ENCODE measurements at places on chromosomes 11 and 22. TPM values are rescaled to one million over a fixed set of nuclear protein-coding genes. Genes with fewer than 3 reads are reported as not detected.

- H3K27me3 ChIP-seq: no peaks in the 10 kb centered on the region
- DNase-seq: no peak
- H3K4me3 ChIP-seq: no peak overlapping the region
- no peaks in the 10 kb centered on the region for H3K36me3 ChIP-seq
Measured at GRCh38 chr11:95345651-95346050, 114.6 kb upstream of the SESN3 start.

DNA sequence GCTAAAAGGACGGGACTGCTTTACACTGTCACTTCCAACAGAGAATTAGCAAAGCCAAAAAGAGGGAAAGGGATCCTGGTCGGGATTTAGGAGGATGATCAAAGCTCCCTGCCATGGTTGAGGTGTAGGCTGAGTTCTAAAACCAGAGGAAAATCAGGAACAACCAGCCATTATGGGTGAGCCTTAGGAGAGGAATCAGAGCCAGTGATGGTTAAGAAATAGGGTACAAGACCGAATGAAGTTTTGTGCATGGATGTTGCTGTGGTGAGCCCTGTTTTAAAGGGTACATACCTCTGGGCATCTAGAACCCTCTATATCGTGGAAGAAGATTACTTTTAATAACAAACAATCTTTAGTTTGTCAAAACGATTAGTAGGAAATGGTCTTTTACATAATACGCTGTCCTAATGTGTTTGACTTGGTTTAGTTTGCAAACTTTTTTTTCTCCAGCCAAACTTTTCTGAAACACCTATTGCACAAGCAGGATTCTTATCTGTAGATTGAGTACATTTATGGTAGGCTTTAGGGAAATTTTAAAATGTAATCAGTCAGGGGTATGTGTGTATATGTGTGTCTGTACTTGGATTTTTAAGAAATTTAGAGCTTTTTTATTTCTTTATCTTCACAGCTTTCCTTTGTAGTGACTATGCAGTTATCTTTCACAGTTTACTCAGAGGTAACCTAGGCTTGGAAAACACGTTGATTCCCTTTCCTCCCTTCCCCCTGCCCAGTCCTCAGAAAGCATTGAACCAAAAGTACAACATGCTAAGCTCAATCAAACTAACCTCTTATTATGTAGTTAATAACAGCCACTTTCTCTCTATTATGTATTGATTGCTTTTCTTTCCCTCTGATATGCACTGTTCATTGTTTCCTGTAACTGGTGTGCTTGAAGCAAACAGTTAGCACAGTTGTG is 26.8 kb downstream of the TRIM44 start:
- H3K36me3 ChIP-seq: peaks cover 11% of the 10 kb centered on the region
- no peaks in the 10 kb centered on the region for H3K27me3 ChIP-seq
- H3K4me1 ChIP-seq: no peaks in the 10 kb centered on the region

- no peaks in the 10 kb centered on the region for H3K27me3 ChIP-seq
- no peak for DNase-seq
- no peaks in the 10 kb centered on the region for H3K36me3 ChIP-seq
- H3K27ac ChIP-seq: no peak overlapping the region
- H3K4me1 ChIP-seq: peaks cover 11% of the 10 kb centered on the region
Measured at GRCh38 chr11:130513132-130513531, 64.7 kb downstream of the ADAMTS15 start.

DNA sequence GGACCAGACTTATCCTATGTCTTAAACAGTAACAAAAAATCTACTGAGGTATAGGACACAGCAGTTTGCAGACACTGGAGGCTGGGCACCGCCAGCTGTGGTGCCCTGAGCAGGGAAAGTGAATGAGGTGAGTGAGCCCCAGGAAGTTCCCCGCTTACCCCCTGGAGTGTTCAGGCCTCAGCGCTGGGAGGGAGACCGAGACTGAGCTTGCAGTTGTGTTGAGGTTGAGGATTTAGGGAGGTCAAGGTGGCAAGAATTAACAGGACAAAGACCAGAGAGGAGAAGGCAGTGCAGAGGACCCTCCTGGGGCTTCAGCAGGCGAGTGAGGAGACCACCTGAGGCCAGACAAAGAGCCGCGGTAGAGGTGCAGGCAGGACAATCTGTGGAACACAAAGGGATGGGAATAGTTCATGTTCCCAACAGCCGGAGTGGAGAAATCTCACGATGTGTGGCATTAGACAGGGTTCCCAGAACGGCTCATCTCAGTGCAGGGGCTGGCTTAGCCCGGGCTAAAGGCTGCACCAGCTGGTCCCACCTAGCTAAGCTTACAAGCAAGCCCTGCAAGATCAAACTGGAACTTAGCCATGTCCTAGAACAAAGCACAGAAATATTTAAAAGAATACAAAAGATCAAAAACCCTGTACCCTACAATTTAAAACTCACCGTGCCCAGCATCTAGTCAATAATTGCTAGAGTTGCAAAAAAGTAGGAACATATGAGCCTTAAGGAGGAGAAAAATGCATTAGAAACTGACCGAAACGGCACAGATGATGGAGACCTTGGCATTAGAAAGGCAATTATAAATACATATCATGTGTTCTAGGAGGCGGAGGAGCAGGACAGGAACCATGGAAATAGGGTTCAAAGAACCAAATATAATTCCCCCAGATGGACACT is 47.4 kb upstream of the PITPNB start:
- H3K4me3 ChIP-seq: no peak overlapping the region
- peaks cover 3% of the 10 kb centered on the region for H3K36me3 ChIP-seq
- peaks cover 7% of the 10 kb centered on the region for H3K4me1 ChIP-seq
- no peaks in the 10 kb centered on the region for H3K27me3 ChIP-seq
- DNase-seq: no peak

- peaks cover 12% of the 10 kb centered on the region for H3K4me1 ChIP-seq
- no peaks in the 10 kb centered on the region for H3K36me3 ChIP-seq
Measured at GRCh38 chr11:12200991-12201985, 90.9 kb downstream of the MICAL2 start.

DNA sequence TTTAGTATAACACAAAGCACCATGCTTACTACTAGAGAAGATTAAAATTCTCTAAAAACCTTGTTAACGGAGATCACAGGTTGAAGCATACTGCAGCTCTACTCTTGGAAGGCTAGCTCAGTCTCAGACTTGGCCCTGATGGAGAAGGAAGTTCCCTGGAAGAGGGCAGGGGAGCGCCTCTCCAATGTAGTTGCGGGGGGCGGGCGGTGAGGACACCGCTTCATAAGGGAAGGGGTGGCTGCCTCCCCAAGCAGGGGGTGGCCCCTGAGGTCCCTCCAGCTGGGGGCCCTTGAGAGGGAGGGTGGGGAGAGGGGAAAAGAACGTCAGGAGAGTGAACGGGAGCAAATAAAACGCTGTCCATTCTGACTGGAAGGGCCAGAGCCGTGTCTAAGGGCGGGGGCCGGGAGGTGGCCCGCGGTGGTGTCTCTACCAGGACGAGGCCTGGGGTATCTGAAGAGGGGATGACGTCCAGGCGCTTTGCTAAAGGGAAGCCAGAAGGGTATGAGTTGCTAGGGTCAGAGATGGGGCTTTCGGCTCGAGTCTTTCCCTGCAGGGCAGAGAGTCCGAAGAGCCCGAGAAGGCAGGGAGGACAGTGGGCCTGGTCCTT is 553 bp upstream of the USP47 start:
- H3K4me1 ChIP-seq: peaks cover 7% of the 10 kb centered on the region
- H3K27ac ChIP-seq: peak overlapping the region; percentile 99
- peak; percentile 17 for DNase-seq
- H3K4me3 ChIP-seq: peak overlapping the region; percentile 80
- no peaks in the 10 kb centered on the region for H3K27me3 ChIP-seq
- H3K36me3 ChIP-seq: no peaks in the 10 kb centered on the region

DNA sequence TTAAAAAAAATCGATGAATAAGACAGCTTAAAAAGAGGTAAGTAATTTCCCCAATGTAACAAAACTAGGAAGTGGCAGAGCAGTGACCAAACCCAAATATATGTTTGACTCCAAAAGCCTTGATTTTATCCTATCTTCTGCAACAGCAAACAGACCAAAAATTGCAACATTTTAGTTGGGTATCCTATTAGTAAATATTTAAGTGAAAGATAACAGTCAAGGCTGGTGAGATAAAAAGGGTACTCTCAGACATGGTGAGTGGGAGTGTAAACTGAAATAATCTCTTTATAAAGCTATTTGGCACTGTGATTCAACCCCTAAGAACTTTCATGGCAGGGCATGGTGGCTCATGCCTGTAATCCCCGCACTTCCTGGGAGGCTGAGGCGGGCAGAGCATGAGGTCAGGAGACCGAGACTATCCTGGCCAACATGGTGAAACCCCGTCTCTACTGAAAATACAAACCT is 1.9 kb upstream of the RDX start:
- H3K27ac ChIP-seq: no peak overlapping the region
- no peaks in the 10 kb centered on the region for H3K27me3 ChIP-seq
- no peak for DNase-seq
- no peak overlapping the region for H3K4me3 ChIP-seq

GRCh38 chr11:19672586-19673206 is 39.9 kb upstream of the NAV2 start:
- DNase-seq: no peak
- H3K27me3 ChIP-seq: no peaks in the 10 kb centered on the region
- H3K27ac ChIP-seq: no peak overlapping the region
- no peaks in the 10 kb centered on the region for H3K36me3 ChIP-seq

DNA sequence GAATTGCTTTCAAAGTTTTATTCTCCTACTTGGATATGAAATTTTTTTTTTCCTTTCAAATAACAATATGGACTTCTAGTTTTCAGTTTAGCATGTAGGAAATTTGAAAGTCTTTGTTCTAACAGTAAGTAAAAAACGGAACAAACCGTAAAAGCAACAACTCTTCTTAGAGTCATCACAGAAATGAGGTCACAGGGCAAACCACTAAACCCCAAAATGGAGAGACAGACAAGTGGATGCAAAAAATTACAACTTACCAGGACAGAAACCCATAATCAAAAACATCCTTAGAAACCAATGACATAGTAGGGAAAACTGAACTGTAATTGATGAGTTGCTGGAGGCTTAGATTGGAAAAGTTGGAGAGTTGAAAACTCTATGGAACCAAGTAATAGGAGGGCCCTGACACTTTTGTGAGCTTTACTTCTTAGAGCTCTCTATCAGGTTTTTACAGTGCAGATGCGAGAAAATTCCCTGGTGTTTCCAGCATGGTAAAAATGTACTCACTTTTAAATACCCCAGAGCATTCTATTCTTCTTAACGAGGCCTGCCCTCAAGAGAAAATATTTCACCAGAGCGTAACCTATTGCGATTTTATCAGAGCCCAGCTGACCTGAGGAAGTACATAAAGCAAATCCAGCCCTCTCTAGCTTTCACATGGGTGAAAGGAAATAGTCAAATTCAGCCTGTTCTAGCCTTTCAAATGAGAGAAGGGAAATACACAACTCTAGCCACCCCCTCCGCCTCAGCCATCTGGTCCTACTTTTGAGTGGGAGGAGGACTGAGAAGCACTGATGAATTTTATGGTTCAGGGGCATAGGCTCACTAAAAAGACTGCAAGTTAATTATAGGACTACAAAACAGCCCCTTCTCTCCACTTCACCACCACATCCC is 39.1 kb downstream of the CASP12 start:
- no peaks in the 10 kb centered on the region for H3K36me3 ChIP-seq
- no peak for DNase-seq
- H3K4me3 ChIP-seq: no peak overlapping the region
- H3K27ac ChIP-seq: no peak overlapping the region
- no peaks in the 10 kb centered on the region for H3K27me3 ChIP-seq

GRCh38 chr11:126561327-126561893 is 205.9 kb downstream of the ST3GAL4 start:
- H3K27ac ChIP-seq: no peak overlapping the region
- no peaks in the 10 kb centered on the region for H3K36me3 ChIP-seq
- DNase-seq: peak; percentile 62
- peaks cover 25% of the 10 kb centered on the region for H3K4me1 ChIP-seq

GGTLC2 gene
- not detected for total RNA-seq

DNA sequence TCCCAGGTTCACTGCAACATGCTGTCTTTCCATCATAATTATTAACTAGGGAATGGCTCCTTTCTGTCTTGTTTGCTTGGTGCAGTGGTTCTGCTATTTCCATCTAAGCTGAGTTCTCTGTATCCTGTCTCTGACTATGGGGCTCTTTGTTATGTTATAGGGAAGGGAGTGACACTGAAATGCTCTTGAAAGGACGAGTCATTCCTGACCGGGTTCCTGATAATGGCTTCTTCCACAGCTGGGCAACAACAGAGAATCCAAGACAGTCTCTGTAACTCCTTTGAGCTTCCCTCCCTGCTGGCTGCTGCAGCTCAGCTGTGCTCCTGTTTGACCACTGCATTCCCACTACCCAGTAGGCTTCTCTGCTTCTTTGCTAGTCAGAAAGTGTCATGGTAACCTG is 24.1 kb downstream of the OR2AT4 start:
- H3K4me1 ChIP-seq: no peaks in the 10 kb centered on the region
- no peaks in the 10 kb centered on the region for H3K27me3 ChIP-seq
- no peak for DNase-seq
- H3K4me3 ChIP-seq: no peak overlapping the region
- no peak overlapping the region for H3K27ac ChIP-seq

DNA sequence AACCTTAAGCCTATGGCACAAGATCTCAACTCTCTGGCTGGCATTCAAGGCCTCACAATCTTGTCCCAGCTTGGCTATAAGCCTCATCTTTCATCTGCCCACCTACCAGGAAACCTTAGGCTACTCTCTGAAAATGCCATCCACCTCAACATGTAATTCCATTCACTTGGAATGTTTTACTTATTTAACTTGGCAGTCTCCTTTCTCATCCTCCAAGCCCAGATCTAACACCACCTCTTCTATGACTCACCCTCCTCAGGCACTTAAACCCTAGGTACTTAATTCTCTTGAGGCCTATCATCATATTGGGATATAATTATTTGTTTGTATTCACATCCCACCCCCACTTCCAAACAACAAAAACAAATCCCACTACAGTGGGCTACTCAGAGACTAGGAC is 15.0 kb downstream of the POGLUT3 start:
- H3K4me3 ChIP-seq: no peak overlapping the region
- no peaks in the 10 kb centered on the region for H3K4me1 ChIP-seq
- H3K27ac ChIP-seq: no peak overlapping the region
- DNase-seq: no peak
- H3K36me3 ChIP-seq: peaks cover 13% of the 10 kb centered on the region

DNA sequence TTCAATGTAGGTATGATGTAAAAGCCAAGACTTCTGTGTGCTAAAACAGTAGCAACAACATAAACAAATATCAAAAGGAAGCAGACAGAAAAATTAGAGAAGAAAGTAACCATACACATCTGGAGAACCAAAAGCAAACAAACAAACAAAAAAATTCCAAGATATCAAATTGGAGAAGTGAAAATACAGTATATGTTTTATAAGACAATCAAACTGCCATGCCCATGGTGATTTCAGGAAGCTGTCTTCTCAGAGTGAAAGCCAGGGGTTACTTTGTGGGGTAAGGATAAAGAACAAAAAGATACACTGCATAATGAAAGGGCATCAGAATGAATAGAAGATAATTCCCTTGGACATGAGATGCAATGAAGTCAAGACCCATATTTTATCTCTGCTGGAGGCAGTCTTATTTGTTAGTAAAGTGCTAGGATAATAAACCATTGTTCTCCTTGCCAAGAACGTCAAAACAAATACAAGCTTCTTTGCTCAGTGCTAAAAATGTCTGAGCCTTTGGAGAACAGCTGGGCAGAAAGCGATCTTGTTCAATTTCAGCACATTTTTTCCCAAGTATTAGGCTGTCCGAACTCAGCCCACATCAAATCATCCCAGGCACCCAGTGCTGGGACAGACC is 38.1 kb upstream of the LDLRAD3 start:
- DNase-seq: no peak
- no peaks in the 10 kb centered on the region for H3K27me3 ChIP-seq
- H3K36me3 ChIP-seq: no peaks in the 10 kb centered on the region
- H3K4me3 ChIP-seq: no peak overlapping the region
- H3K27ac ChIP-seq: peak overlapping the region; percentile 37

GRCh38 chr11:13321431-13321830 is 43.8 kb downstream of the BMAL1 start:
- H3K36me3 ChIP-seq: no peaks in the 10 kb centered on the region
- H3K27ac ChIP-seq: no peak overlapping the region
- no peak overlapping the region for H3K4me3 ChIP-seq
- no peak for DNase-seq
- no peaks in the 10 kb centered on the region for H3K27me3 ChIP-seq

Measured in spinal cord (tissue), 10 donors.